Activated CD4-positive, alpha-beta T cell treated with anti-CD3 and anti-CD28 coated beads for 1 hour (primary cell): ENCODE measurements at places on chromosomes 12 and 14.

- DNase-seq = no peak
These were observed 40.4 kb upstream of the GZMB start for GRCh38 chr14:24674204-24674970.

DNA sequence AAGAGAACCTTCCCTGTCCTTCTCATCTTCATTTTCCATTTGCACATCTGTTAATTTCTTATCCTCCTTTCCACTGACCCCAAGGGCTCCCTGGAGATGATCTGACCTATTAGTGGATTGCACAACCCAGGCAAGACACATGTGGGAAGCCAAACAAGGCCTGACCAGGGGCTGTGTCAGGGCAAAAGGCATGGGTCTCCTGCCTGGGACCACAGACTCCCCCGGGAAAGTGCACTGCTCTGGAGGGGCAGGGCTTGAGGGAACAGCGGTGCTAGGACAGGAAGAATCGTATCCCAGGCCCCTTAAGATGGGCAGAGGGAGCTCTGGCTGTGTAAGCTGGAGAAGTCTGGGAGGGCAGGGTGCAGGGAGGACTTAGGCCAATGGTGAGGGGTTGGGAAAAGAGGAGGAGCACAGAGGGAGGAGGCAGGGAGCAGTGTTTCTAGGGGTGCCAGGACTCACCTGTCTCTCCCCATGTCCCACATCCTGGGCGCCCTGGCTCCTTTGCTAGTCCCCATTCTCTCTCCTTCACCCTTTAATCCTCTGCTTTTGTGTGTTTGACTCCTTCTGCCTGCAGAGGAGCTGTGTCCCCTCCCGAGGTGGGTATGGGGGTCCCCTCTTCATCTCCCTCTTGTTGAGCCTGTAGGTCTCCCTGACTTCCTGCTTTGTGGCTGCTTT, 25.3 kb downstream of the PLEKHG3 start:
- DNase-seq = no peak

GRCh38 chr12:592024-592505, 71.2 kb downstream of the NINJ2 start:
- no peak for DNase-seq

- no peak for DNase-seq
These were observed 12.9 kb downstream of the LRIG3 start for GRCh38 chr12:58907391-58907790.

- DNase-seq = no peak
These were observed 11.0 kb upstream of the IRF2BPL start for GRCh38 chr14:77039285-77040058.

DNA sequence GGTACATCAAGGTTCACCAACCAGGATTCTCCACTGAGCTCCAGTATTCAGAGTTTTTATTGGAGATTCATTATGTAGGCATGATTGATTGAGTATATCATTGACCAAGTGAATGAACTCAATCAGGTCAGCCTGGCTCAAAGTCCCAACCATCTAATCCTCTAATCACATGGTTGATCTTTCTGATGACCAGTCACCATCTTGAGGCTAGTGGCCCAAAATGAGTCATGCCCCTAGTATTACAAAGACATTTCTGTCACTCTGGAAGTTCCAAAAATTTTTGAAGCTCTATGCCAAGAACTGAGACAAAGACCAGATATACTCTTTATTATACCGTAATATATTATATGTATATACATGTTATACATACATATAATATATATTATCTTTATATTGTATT, 75.9 kb upstream of the ATF7IP start:
- no peak for DNase-seq
